Testis (tissue), 5 donors: ENCODE measurements at places on chromosomes 2 and 18. TPM values are rescaled to one million over a fixed set of nuclear protein-coding genes. Genes with fewer than 3 reads are reported as not detected.
A peak's percentile ranks its signal among the peaks of the same experiment; 100 is the strongest.

Gene LCT
- total RNA-seq = 0.62 TPM

Gene FSHR
- total RNA-seq = 22.0 TPM

Gene MBD1
- total RNA-seq = 200 TPM

Gene FARP2
- 78.1 TPM for total RNA-seq

Gene INHA
- 325 TPM for total RNA-seq

- DNase-seq = no peak
These were observed 45.3 kb downstream of the TNFRSF11A start for GRCh38 chr18:62370366-62370765.

- peak; percentile 15 for DNase-seq
These were observed 55.5 kb downstream of the INHBB start for GRCh38 chr2:120401275-120402066.

GRCh38 chr2:3785220-3785889 is 82.0 kb downstream of the DCDC2C start:
- DNase-seq = no peak

DNA sequence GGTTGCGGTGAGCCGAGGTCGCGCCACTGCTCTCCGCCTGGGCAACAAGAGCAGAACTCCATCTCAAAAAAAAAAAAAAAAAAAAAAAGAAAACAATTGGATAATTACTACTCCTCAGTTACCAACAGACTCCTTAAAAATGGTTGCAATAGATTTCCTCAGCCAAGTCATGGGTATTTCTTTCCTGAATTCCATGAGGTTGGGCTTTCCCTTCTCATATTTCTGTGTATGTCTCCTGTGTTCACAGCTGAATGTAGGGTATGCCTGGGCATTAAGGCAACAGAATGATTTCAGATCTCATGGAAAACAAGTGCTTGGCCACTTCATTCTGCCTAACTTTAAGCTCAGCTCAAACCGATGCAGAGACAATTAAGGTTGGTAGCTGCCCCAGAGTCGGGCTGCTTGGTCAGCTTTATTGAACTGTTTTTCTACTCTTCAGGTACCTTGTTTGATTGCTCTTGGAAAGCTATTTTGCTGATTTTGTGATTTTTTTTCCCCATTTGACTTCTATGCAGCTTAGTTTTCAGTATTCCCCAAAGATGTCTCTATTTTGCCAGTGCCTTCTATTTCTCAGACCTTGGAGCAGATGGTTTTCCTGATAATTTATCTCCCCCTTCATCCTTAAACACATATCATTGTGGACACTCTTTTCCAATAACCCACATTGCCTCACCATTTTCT is 24.8 kb downstream of the KIF5C start:
- DNase-seq = no peak

DNA sequence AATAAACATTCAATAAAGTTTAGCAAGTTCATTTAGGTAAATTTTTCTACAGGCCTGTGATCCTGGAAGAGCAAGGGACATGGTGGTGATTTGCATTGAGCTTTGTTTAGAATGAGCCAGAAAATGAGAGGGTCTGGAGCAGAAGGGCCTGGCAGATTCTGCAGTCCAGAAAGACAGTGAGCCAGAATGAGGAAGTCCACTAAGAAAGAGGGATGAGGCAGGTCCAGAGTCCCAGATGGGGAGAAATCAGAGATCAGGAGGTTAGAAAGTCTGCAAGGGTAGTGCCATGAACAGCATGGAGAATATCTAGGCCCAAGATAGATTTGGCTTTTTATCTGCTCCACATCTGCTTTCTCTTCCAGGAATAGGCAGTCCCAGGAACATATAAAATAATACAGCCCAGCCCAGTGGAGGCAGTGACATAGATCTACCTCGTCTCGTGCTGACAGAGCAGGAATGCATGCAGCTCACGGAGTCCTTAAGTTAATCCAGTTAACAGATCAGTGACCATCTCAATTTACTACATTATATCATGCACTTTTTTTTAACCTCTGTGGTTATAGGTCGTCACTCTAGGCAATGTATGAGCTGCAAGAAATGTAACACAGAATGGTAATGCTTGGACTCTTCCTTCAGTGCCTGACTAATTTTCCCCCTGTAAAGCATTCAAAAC is 429.0 kb downstream of the SUCLG1 start:
- no peak for DNase-seq

DNA sequence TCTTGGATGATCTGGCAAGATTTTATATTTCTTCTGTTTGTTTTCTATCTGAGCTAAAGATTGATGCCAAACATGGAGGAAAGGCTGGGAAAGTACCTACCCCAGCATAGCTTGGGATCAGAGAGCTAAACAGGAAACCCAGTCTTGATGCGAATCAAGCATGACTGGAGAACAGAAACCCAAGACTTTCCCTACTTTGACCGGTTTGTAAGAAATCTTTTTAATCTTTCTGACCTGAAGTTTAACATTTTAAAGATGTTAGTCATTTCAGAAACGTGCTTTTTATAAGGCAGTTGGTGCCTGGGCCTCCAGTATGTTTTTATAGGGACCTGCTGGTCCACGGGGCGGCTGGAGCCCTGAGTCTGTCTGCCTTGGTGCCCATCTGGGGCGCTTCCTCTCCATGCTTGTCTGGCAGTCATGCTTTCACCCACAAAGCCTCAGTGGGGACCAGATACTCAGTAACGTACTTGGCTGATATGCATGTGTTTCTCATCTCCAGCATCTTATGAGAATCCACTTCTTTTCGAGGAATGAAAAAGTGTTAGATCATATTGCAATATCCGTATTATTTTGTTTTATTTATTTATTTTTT is 266.5 kb downstream of the PTGR3 start:
- DNase-seq = no peak

- DNase-seq = peak; percentile 13
These were observed 6.8 kb downstream of the HS6ST1 start for GRCh38 chr2:128311755-128312341.

- no peak for DNase-seq
These were observed 133.1 kb downstream of the NCKAP5 start for GRCh38 chr2:133434959-133435668.

DNA sequence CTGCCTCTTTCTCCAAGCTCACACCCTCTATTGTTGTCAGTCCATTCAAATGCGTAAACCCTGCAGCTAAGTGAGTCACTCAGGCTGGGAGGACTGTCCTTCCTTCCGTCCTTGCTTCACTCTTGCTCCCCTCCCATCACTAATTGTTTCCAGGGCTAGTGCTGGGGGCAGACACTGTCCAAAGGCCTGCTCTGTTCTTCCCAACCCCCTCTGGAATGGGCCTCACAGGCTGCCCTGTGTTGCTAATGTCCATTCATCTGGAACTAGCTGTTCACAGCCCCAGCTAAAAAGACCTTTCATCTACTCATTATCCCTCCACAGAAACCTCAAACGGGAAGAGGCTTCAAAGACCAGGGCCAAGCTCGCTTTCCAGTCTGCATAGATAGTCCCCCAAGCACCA is 31.9 kb upstream of the NRP2 start:
- DNase-seq = no peak

DNA sequence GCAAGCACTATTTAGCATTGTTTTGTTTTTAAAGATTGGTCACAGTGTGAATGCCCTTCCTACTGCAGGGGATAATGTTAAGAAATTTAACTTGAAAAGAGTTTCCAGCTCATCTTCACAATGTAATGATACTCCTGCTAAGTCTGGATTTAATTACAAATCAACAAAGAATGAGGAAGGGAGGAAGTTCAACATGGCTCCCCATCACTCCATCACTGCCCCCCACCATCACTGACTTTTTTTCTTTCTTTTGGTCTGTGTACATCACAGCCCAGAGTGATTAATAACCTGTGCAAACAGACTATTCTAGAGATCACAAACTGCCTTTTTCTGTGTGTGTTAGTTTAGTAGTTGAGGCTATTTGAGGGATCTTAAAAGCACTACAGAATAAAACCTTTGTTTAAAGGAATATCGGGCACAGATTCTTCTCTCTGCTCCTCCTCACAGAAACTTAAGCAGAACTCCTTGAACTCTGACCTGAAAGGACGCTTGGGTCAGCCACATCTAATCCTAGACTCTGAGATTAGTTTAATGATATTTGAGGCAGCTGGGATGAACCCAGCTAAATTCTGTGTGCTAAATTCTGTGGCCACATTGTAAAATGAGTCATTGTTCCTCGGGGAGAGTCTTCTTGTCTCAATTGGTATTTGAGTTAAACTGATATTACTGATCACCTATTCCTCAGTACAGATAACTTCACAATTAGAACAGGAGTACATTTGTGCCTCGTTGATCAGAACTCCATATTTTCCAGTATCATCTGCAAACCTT is 47.8 kb downstream of the SATB2 start:
- no peak for DNase-seq

DNA sequence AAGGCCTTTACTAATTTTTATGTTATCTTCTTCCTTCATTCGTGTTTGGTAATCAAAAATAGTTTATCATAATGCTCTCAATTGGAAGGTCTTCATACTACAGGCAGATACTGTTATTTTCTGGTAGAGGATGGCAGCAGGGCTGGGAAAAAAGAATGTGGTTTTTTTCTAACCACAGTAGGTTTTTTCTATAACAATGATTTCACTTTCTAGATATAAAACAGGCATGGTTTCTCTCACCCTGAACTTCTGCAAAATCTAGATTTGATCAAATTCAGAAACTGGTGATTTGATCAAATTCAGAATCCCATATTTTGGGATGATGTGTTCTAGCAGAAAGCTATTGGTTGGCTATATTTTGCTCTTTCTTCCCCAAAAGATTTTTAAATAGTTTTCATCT is 27.6 kb downstream of the BCL11A start:
- no peak for DNase-seq

DNA sequence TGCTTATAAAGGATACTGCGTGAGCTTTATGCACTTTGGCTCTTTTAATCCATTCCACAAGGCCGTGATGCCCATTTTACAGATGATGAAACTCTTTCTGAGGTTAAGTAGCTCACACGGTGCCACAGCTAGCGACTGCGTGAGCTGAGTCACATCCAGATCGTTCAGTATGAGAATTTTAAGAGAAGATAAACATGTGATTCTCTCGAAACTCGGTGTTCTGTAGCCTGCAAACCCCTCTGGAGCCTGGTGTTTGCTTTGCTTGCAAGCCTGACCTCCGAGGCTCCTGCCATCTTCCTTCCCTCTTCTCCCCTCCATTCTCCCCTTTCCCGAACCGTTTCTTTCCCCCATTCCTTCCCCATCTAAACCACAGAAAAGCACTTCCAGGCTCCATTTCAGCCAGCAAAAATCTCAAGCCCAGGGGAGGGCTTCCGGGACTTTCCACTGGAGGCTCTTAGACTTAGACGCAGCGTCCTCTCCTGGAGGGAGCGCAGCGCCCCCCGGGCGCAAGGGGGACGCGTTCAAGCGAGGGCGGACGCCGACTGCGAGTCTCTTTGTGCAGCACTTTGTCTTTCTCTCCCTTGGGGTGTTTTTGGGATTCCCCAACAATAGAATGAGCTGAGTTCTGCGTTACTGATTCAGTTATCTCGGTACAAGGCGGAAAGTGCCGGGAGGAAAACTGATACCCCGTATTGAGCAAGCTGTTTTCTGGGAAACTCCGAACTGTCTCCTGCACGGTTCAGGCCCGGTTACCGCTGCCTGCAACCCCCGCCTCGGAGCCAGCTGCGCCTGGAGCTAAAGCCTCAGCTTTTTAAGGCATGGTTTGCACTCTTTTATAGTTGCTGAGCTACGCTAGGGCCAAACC is 38.0 kb downstream of the CYP1B1 start:
- peak; percentile 53 for DNase-seq

- DNase-seq = peak; percentile 39
These were observed 51.8 kb downstream of the PSD4 start for GRCh38 chr2:113225263-113226259.
